GM12891 (cell line): ENCODE measurements at places on chromosomes 11 and 22.
A peak's percentile ranks its signal among the peaks of the same experiment; 100 is the strongest.

DNA sequence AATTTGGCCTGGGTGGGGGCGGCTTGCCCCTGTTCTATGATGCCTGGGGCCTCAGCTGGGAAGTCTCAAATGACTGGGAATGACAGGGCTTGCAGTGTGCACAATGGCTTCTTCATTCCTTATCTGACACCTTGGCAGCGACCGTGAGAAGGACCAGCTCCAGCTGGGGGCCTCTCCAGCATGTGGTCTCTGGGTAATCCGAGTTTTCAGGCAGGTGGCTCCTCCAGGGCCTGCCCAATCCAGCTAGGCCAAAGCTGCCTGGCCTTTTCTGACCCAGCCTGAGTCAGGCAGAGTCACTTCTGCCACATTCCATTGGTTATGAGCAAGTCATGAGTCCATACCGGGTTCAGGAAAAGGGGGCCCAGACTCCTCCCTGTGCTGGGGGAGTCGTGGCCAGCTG lies 646.0 kb downstream of the OPCML start:
- DNase-seq: no peak

GRCh38 chr11:132910011-132910760 lies 622.1 kb downstream of the OPCML start:
- DNase-seq: no peak

- DNase-seq: no peak
Measured at GRCh38 chr11:124415356-124415923, 9.2 kb downstream of the OR8B4 start.

- DNase-seq: no peak
Measured at GRCh38 chr11:121575963-121576290, 123.2 kb upstream of the SORL1-AS1 start.

DNA sequence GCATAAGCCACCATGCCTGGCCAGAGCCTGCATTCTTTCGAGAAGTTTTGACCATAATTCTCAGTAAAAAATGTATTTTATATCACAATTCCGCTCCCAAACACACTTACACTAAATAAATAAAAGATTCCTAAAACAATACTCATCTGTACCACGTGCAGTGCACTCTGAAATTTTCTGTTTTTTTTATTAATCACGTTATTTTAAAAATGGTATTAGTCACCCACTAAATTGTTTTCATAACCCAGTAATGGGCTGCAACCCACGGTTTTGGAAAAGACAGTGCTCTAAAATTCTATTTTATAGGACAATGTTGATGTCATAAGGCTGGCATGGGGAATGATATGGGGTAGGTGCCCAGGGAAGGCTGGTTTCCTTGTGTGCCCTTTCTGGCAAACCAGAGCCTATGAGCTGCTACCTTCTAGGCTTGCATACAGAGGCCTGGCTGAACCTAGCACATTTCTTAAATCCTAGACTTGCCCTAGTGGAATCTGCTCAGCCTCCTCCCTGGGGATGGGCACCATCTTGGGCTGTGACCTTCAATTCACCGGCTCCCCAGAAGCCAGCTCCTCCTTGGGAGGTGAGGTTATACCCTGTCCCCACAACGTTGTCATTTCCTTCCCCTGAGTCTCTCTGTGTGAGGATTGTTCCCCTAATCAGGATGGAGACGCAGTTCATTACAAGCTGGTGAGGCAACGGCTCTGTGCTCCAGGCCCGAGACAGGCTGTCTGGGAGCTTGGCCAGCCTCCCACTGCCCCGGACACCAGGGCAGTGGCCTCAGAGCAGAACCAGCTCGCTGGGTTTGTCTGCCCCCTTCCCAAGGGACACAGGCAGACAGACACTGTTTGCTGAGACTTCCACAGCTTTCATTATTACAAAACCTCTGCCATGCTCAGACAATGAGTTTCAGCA lies 116.5 kb upstream of the NAV2 start:
- DNase-seq: no peak

DNA sequence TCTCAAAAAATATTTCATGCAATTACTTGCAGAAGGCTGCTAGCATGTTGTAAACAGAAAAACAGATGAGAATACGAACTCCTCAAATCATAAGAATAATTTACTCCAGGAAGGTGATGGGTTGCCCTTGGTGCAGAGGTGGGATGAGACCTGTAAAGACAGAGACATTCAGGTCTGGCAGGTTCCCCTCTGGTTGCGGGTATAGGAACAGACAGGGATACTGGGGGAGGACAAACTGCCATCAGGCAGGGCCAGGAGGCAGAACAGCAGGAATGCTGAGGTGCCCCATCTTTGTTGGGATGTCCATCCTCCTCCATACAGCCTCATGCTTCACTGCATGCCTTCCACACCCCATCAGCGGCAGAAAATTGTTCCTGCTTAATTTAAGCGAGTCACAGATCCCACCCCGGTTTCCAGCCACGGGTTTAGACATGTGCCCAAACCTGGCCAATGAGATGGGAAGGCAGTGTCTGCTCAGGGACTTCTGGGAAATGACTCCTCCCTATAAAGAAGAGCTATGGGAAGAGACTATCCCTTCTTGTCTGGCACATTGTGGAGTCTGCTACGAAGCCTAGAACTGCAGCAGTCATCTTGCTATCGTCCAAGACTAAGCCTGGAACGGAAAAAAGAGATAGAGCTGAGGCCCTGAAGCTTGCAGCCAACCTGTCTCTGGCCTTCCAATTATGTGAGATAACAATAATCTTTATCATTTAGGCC lies 23.1 kb upstream of the IRAG1 start:
- no peak for DNase-seq

DNA sequence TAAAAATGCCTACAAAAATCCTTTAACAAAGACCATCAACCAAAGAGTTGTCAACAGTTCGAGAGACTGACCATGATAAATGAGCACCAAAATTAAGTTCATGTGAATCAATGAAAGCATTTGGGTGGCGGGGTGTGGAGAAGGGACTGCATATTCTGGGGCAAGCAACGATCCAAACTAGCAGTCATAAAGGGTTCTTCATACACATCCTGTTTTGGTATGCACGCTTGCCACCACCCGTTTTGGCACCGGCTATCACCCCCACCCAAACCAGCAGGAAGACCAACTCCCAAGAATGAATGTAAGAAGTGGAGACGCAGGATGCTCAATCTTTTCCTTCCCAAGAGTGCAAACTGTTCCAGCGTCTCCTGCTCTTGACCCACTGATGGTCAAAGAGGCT lies 80.8 kb downstream of the SGSM3 start:
- no peak for DNase-seq

DNA sequence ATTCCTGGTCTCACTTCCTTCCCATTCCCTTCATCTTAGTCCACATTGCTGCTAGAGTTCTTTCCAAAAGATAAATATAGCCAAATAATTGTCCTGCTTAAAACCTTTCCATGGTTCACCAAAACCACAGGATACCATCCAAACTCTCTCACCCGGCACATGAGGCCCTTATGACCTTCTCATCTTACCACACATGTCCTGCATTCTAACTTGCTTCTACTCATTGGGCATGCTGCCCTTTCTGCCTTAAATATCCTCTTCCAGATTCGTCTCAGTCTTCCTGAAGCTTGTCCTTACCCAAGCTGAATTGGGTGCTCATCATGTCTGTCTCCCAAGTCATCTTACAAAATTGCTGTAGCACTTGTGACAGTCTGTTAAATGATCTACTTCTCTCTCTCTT lies 114.9 kb downstream of the MPPED2 start:
- DNase-seq: no peak

DNA sequence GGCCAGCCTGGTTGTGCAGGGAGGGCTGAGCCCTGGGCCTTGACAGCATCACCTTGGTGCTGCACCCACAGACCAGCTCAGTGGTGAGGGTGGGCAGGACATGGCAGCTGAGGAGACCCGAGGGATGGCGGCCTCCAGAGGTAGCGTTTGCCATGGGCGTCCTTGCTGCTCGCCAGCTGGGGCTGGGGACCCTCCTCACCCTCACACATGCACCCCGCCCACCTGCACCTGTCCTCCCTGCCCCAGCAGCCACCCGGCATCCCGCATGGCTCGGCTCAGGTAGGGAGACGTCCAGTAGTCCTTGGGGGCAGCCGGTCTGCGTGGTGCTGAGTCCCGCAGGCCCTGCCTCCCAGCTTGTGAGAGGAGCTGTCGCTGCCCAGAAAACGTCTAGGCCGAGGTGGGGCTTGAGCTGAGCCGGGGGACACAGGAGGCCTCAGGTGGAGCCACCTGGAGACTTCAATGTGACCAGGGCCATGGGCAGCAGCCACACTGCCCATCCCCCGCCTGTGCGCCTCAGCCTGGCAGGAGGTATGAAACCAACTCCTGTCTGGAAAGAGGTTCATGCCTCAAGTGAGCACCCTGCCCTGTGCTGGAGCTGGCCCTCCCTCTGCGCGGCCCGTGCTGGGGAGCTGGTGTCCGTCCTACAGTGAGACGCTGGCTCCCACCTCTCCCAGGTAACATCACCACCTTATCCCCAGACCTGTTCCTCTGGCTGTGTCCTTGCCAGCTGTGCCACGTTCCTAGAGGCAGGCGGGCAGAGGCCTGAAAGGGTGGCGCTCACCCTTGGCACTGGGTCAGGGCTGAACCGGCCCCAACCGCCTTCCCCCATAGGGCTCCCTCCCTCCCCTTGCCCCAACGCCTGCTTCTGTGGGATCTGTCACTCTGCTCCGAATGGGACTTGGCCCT lies 3.3 kb upstream of the TRABD start:
- no peak for DNase-seq

DNA sequence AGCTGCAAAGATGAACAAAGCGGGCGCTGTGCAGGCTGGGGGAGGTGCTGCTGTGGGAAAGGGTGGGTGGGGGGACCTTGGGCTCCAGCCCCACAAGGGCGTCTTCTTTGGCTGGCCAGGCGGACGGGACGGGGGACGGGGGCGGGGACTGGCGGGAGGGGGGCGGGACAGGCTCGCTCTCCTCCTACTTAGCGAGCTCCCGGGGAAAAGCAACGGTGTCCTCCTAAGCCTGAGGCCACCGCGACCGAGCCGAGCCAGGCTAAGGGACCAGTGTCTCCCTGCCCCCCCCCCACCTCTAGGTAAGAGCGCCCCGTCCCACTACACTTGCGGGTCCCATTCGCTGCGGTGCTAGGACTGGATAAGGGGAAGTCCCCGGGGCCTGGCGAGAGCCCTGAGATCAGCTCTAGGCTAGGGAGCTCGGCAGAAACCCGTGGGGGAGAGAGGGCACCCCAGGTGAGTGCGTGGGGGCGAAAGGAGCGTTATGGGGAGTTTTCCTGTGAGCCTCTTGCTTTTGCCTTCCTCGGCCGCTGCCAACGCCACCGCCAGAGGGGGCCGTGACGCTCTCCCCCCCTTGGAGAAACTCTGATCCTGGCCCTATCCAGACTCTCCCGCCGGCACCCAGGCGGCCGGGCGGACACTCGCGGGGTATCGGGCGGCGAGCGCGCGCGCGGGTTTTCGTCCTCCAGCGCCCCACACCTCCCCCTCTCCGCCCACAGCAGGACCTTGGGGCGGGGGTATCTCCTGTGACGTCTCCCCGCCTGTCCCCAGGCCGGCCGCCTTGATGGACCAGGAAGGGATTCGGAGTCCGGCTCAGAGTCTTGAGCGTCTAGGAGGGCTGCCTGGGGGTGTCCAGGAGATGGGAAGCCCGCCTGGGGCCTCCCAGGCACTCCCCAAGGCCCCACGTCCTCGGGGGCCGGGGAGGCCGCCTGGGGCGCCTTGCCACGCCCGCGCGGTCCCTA lies at the start of gene PHLDB1:
TSS of gene PHLDB1 (plus strand) at position 215 of the 959 bp plus-strand sequence. CDS start 6,222 bp downstream, outside the sequence.
- DNase-seq: no peak

GRCh38 chr11:6497069-6497839 lies at the start of gene DNHD1:
DNHD1 (plus strand) TSS chr11:6497280; CDS start chr11:6498216, 936 bp downstream.
- DNase-seq: no peak

GRCh38 chr11:119318240-119319135 lies 1.6 kb upstream of the MCAM start:
- peak; percentile 7 for DNase-seq

GRCh38 chr11:121929581-121929980 lies 186.4 kb downstream of the BLID start:
- DNase-seq: no peak

GRCh38 chr11:128757235-128757711 lies 63.4 kb downstream of the FLI1 start:
- peak; percentile 51 for DNase-seq

- no peak for DNase-seq
Measured at GRCh38 chr22:39242595-39243438, 2.0 kb downstream of the PDGFB start.

GRCh38 chr11:120425527-120425926 lies 86.0 kb upstream of the GRIK4 start:
- no peak for DNase-seq

GRCh38 chr22:34897126-34897525 lies 168.8 kb upstream of the ISX start:
- DNase-seq: no peak

GRCh38 chr22:50526108-50526833 lies 873 bp upstream of the SCO2 start:
- peak; percentile 84 for DNase-seq

DNA sequence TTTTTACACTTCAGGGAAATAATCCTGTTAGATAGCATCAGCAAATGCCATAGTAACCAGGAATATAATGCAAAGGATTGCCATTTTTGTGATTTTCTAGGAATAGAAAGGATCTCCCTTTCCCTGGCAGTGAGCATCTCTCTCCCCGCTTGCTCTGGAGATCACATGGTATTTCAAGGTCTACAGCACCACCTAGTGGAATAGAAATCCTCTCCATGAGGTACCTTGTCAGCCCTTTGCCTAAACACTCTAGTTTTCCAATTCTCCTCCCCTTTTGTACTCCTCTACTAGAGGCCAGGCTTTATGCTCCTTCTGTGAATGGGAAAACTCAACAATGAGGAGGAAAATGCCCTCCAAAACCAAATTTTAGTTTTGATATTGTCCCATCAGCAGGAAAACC lies 78.4 kb downstream of the XRRA1 start:
- peak; percentile 18 for DNase-seq

GRCh38 chr11:118488480-118489109 lies 38.7 kb upstream of the TTC36 start:
- peak; percentile 39 for DNase-seq

DNA sequence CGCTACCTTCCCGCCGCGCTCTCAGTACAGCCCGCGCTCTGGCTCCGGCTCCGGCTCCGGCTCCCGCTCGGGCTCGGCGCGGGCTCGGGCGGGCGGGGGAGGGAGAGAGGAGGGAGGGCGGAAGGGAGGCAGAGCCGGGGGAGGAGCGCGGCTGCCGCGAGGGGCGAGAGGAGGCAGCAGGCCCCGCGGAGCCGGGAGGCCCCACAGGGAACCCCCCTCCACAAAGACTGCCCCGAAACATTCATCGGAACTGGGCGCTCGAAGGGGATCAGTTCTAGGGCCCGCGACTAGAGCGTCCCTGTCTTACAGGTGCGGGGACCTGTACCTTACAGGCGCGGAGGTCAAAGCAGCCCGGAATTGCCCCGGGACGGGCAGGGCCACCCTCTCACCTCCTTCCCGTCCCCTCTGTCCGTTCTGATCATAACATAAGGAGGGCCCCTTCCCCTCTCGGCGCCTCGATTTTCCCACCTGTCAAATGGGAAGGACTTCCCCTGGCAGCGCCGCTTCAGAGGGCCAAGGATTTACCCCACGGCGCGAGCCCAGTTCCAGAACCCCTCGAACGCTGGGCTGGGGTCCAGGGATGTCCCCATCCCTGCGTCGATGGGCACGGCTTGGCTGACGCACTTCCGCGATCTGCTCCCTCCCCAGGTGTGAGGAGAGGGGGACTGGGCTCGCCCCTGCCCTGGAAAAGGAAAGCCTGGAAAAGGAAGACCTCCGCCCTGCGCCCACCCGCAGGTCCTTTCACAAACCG lies at the start of gene SHISA8:
TSS of gene SHISA8 (minus strand) at position 40 of the 751 bp plus-strand sequence. CDS start 407 bp downstream, outside the sequence.
- DNase-seq: peak; percentile 72
